ENCODE measurements at places on chromosomes 7 and 10. TPM values are rescaled to one million over a fixed set of nuclear protein-coding genes. Genes with fewer than 3 reads are reported as not detected.

The LRRN3 gene
- polyA plus RNA-seq = 7.1 TPM

The ZNF239 gene
- 8.5 TPM for polyA plus RNA-seq

The SGPL1 gene
- 49.0 TPM for polyA plus RNA-seq

The TBXAS1 gene
- 9.6 TPM for polyA plus RNA-seq

The SORBS1 gene
- 60.2 TPM for polyA plus RNA-seq

The ITPRID1 gene
- polyA plus RNA-seq = 0.25 TPM

The HOXA4 gene
- polyA plus RNA-seq = 19.7 TPM

The C7orf33 gene
- not detected for polyA plus RNA-seq

The RTKN2 gene
- polyA plus RNA-seq = 5.7 TPM

The FBXO24 gene
- 0.88 TPM for polyA plus RNA-seq

The SH2D4B gene
- polyA plus RNA-seq = 0.01 TPM

The BMPER gene
- polyA plus RNA-seq = 4.9 TPM

GRCh38 chr10:129511758-129512157 lies 44.7 kb downstream of the MGMT start:
- no peak overlapping the region for H3K4me3 ChIP-seq
- no peaks in the 10 kb centered on the region for H3K4me1 ChIP-seq
- H3K36me3 ChIP-seq = no peaks in the 10 kb centered on the region
- no peaks in the 10 kb centered on the region for H3K27me3 ChIP-seq

DNA sequence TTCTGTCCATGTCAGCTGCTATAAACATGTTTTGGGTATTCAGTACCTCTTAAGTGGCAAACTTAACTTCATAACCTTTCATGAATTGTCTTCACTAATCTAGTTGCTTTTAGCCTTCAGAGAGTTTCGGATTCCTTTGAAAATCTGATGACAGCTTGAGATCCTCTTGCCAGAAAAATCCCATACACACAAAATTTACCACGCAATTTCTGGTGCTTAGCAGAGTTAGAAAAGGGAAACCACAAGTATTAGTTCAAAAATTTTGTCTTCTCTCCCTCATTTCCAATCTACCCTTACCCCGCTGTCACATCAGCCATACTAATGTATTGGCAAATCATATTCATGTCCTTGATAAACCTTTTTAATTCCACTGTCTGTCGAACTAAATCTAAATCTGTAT lies 72.7 kb upstream of the TMEM106B start:
- no peak for DNase-seq
- H3K27me3 ChIP-seq = no peaks in the 10 kb centered on the region
- no peak overlapping the region for H3K4me3 ChIP-seq
- H3K36me3 ChIP-seq = no peaks in the 10 kb centered on the region
- H3K27ac ChIP-seq = no peak overlapping the region
- H3K4me1 ChIP-seq = no peaks in the 10 kb centered on the region

- H3K4me1 ChIP-seq = no peaks in the 10 kb centered on the region
- no peaks in the 10 kb centered on the region for H3K36me3 ChIP-seq
- H3K27me3 ChIP-seq = no peaks in the 10 kb centered on the region
- H3K27ac ChIP-seq = no peak overlapping the region
- no peak overlapping the region for H3K4me3 ChIP-seq
- DNase-seq = no peak
These were observed 191.1 kb downstream of the SKAP2 start for GRCh38 chr7:26673271-26673670.

- H3K4me1 ChIP-seq = no peaks in the 10 kb centered on the region
- H3K27ac ChIP-seq = no peak overlapping the region
- H3K27me3 ChIP-seq = no peaks in the 10 kb centered on the region
- H3K4me3 ChIP-seq = no peak overlapping the region
- no peaks in the 10 kb centered on the region for H3K36me3 ChIP-seq
These were observed 83.7 kb upstream of the PPP2R2D start for GRCh38 chr10:131816941-131817700.

DNA sequence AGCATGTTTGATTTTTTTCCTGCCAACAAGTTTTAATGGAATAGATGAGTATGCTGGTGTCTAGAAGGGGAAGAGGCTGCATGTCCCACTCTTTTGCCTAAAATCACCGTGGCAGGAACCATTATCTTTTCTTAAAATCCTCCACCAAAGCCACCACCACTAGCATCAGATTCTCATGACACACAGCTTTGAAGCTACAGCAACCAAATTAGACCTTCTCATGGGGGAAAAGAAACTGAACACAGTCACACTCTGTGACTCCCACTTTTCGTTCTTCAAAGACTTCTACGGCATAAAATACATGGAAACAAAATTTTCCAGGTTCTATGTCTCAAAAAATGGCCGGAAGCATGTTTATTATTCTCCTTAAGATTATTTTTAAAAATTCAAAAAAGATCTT lies 81.8 kb downstream of the SGMS1 start:
- H3K27me3 ChIP-seq = no peaks in the 10 kb centered on the region
- H3K27ac ChIP-seq = no peak overlapping the region
- H3K4me1 ChIP-seq = peaks cover 13% of the 10 kb centered on the region
- H3K36me3 ChIP-seq = no peaks in the 10 kb centered on the region

DNA sequence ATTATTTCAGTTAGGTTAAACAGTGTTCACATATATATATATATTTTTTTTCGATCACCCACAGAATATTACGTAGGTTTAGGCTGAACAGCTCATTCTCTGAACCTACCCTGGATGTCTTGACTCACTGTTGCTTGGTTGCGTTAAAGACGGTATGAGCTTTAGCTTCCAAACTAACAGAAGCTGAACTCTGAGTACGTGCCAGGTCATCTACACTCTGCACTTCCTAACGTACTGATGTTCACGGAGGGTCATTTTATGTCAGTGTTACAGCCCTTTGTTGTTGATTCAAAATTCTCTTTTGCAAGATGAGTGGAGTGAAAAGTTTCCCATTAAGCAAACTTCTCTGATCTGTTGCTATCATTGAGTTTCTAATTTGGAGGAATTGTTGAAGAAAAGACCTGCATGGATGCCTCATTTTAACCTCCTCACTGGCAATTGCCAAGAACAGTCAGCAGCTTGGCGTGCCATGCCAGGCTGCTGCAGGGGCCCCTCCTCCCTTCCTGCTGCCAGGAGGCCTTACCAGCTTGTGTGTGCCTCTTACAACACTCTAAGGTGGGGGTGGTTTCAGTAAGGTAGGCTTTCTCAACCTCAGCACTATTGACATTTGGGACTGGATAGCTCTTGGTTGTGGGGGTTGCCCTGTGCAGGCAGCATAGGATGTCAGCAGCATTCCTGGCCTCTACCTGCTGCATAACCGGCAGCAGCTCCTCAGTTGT lies 44.3 kb downstream of the INSYN2A start:
- DNase-seq = no peak
- no peaks in the 10 kb centered on the region for H3K27me3 ChIP-seq
- no peak overlapping the region for H3K4me3 ChIP-seq
- no peak overlapping the region for H3K27ac ChIP-seq
- H3K4me1 ChIP-seq = no peaks in the 10 kb centered on the region
- H3K36me3 ChIP-seq = peaks cover 2% of the 10 kb centered on the region

DNA sequence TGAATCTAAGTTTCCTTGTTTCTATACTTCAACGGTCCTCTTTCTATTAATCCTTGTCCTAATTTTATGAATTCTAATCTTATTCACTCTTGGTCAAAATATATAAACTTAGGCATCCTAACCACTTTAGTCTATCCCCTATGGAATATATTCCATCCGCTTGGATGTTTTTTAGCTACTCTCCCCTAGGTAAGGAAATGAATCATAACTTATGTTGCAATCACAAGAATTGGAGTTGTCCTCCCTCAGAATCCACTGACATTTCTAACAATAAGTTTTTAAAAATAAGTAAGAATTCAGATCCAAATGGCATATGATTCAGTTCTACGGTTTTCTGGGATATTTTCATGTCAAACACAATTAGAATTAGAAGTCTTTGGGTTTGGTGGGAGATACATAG lies 1081.6 kb downstream of the SORCS1 start:
- H3K27me3 ChIP-seq = no peaks in the 10 kb centered on the region
- no peaks in the 10 kb centered on the region for H3K4me1 ChIP-seq
- no peak overlapping the region for H3K4me3 ChIP-seq
- H3K27ac ChIP-seq = no peak overlapping the region
- no peaks in the 10 kb centered on the region for H3K36me3 ChIP-seq

GRCh38 chr7:36735172-36735571 lies 10.9 kb upstream of the AOAH start:
- DNase-seq = no peak
- H3K27ac ChIP-seq = peak overlapping the region; percentile 67
- H3K36me3 ChIP-seq = no peaks in the 10 kb centered on the region
- H3K4me1 ChIP-seq = peaks cover 22% of the 10 kb centered on the region

DNA sequence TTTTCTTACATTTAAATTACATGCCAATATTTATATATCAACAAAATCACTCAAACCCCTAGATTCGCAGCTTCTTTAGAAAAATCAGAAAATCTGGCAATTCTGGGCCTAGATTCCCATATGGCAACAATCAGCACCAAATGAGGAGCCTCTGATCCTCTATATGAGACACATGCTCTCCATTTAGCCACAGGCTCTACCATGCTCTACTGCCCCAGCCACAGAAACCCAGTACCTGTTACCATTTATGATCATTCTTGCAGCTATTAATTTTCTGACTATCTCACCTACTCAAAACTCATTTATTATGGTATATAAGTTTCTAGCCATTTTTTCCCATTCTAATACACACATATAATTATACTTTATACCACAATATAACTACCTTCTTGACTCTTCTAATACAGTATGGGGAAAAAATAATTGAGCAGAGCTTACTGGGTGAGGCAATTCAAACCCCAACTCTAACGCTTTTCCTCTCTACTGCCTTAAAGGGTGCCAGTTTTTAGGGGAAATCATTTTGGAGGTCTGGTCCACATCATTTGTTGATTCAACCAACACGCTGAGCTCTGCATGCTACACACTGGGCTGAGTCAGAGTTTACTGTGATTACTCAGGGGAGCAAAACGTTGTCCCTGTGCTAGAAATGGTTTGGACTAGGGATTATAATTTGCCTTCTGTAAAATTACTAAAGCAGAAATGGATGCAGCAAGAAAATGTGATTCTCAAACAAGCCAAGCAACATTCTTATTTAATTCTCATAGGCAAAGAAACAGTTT lies 11.6 kb downstream of the PDLIM1 start:
- no peak for DNase-seq
- no peaks in the 10 kb centered on the region for H3K27me3 ChIP-seq
- H3K27ac ChIP-seq = peak overlapping the region; percentile 87
- no peaks in the 10 kb centered on the region for H3K36me3 ChIP-seq

DNA sequence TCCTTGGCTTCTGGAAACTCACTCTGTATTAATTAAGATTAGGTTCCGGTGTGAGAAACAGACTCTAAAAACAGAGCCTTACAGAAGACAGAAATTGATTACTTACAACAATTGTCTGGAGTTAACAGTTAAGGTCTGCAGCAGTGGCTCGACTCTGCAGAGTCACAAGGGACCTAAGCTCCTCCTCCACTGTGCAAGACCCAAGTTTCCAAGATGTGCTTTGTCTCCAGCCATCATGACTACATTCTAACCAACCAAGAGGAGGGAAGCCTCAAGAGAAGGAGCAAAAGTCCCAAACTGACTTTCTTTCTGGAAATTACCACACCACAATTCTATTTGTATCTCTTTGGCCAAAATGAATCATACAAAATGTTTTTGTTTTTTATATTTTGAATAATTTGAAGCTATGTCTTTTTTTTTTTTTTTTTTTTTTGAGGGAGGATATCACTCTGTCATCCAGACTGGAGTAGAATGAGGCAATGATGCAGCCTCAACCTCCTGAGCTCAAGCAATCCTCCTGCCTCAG lies 14.2 kb upstream of the ODAD2 start:
- H3K4me1 ChIP-seq = no peaks in the 10 kb centered on the region
- peaks cover under 1% of the 10 kb centered on the region for H3K27me3 ChIP-seq
- no peak for DNase-seq
- H3K4me3 ChIP-seq = no peak overlapping the region

DNA sequence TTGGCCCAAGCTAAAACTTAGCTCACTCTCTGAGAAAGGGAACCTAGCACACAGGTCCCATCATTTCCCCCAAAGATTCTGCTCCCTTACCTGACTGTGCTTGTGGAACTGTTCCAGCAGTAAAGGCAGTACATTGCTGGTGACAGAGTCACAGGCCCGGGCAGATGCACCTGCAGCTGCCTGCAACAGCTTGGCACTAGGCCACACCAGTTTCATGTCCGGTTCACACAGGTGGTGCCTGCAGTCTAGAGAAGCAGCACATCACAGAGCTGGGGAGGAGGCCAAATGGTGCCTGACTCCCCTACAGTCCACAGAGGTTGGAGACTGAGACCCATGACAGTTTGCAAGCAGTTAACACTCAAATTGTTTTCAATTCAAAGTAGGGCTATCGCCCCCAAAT lies 22.2 kb downstream of the ZDHHC16 start:
- DNase-seq = no peak
- no peaks in the 10 kb centered on the region for H3K4me1 ChIP-seq
- H3K27me3 ChIP-seq = no peaks in the 10 kb centered on the region
- H3K27ac ChIP-seq = no peak overlapping the region

GRCh38 chr7:149422162-149422913 lies 38.5 kb downstream of the ZNF777 start:
- H3K4me3 ChIP-seq = peak overlapping the region; percentile 59
- peak; percentile 59 for DNase-seq
- H3K36me3 ChIP-seq = peaks cover 3% of the 10 kb centered on the region
- peak overlapping the region; percentile 48 for H3K27ac ChIP-seq

GRCh38 chr7:78220754-78221153 lies 422.2 kb downstream of the PHTF2 start:
- H3K27ac ChIP-seq = no peak overlapping the region
- DNase-seq = no peak
- no peaks in the 10 kb centered on the region for H3K4me1 ChIP-seq
- no peak overlapping the region for H3K4me3 ChIP-seq
- no peaks in the 10 kb centered on the region for H3K36me3 ChIP-seq

GRCh38 chr10:44362866-44363711 lies 21.8 kb downstream of the CXCL12 start:
- H3K36me3 ChIP-seq = no peaks in the 10 kb centered on the region
- no peak overlapping the region for H3K27ac ChIP-seq
- no peak overlapping the region for H3K4me3 ChIP-seq
- no peak for DNase-seq
- H3K27me3 ChIP-seq = no peaks in the 10 kb centered on the region
- H3K4me1 ChIP-seq = no peaks in the 10 kb centered on the region

DNA sequence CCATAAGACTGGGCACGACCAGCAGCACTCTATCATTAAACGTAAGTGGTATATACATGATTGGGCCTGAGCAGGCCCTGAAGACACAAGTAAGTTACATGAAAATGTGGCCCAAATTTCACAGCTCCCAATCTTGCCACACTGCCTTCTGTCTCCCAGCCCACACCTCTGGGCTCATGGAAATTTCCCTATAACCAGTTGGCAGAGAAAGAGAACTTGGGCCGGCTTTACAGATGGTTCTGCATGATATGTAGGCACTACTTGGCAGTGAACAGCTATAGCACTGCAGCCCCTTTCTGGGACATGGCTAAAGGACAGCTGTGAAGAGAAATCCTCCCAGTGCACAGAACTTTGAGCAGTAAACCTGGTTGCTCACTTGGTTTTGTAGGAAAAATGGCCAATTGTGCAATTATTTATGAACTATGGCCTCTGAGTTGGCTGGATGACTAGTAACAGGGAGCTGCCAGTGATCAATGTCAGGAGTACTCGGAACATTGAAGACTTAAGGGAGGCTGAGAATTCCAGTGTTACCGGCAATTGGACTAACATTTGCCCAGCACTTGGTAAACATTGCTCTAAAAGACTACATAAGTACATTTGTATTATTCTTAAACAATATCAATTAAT lies 1006.6 kb upstream of the LRRN3 start:
- H3K36me3 ChIP-seq = no peaks in the 10 kb centered on the region
- H3K27ac ChIP-seq = no peak overlapping the region
- H3K4me1 ChIP-seq = no peaks in the 10 kb centered on the region
